Testis (tissue), 5 donors: ENCODE measurements at places on chromosomes 4 and X. TPM values are rescaled to one million over a fixed set of nuclear protein-coding genes. Genes with fewer than 3 reads are reported as not detected.

Gene AKAP14
- 50.3 TPM for total RNA-seq

Gene STS
- total RNA-seq, result 3.5 TPM

Gene ZCCHC18
- 6.2 TPM for total RNA-seq

Gene SRPK3
- total RNA-seq, result 2.2 TPM

Gene FGF13
- total RNA-seq, result 3.7 TPM

Gene MSN
- 53.1 TPM for total RNA-seq

Gene LRIT3
- total RNA-seq, result 0.37 TPM

Gene REST
- 50.2 TPM for total RNA-seq

Gene ZNF674
- 8.2 TPM for total RNA-seq

Gene GCNA
- total RNA-seq, result 30.7 TPM

Gene ZMAT1
- total RNA-seq, result 28.2 TPM

Gene DLG3
- total RNA-seq, result 7.1 TPM

Gene DTHD1
- total RNA-seq, result 4.3 TPM

Gene PIR
- total RNA-seq, result 10.3 TPM

Gene RPS6KA6
- 3.8 TPM for total RNA-seq

Gene PTCHD1
- total RNA-seq, result 0.94 TPM

Gene BST1
- total RNA-seq, result 1.1 TPM

Gene WNK3
- total RNA-seq, result 104 TPM

Gene TTC29
- total RNA-seq, result 68.0 TPM

Gene SLC30A9
- 54.3 TPM for total RNA-seq

Gene GPRIN3
- 2.2 TPM for total RNA-seq

Gene ETDA
- total RNA-seq, result 1.5 TPM

Gene KIT
- total RNA-seq, result 15.2 TPM

Gene IL2
- total RNA-seq, result not detected

Gene POU3F4
- total RNA-seq, result not detected
